ENCODE measurements at places on chromosomes 1 and 21.

DNA sequence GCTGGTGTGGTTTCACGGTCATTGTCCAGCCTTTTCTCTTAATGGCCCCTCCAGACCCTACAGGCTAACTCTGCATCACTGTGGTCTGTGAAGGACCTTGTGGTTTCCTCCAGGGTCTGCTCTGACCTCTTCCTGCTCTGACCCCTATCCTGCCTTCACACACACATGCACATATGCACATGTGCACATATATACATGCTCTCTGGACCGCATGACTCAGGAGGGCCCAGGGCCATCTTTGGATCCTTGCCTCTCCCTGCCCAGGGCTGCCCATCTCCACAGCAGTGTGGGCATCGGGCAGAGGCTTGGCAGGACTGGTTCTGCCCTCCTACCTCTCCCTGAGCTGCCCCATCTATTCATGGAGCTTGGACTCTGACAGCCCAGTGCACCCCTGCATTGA, 510.9 kb downstream of the PTPRU start:
- no peak for DNase-seq

- no peak for DNase-seq
These were observed 129.1 kb downstream of the TOMM20 start for GRCh38 chr1:234999513-234999940.

GRCh38 chr21:39867198-39867650, at the start of gene PCP4:
PCP4 (plus strand) TSS chr21:39867438; CDS start chr21:39867502, 64 bp downstream.
- no peak for DNase-seq

DNA sequence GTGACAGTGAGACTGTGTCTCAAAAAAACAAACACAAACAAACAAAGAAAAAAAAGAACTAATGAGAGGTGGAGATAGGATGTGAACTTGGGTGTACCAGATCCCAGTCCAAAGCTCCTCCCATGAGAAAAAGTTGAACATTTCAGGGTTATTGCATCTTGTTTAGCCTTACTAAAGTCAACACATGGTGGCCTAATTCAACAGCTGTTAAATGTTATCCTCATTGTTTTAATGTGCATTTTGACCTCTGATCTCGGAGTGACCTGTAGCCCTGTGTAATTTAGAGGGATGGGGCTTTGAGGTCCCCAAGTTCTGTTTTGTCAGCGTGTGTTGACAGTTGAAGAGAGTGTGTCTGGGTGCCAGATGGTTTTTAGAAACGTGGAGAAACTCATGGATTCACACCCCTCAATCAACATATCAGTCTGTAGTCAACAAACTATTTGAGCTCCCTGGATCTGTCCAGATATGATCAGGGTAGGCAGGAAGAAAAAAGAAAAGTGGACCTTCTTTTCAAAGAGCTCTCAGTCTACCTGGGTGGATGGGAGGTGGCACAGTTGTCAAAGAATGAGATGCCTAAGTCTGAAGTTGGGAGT, 34.7 kb downstream of the PTPRU start:
- DNase-seq = no peak

- peak; percentile 87 for DNase-seq
These were observed 66.8 kb downstream of the VPS13D start for GRCh38 chr1:12296623-12297022.

DNA sequence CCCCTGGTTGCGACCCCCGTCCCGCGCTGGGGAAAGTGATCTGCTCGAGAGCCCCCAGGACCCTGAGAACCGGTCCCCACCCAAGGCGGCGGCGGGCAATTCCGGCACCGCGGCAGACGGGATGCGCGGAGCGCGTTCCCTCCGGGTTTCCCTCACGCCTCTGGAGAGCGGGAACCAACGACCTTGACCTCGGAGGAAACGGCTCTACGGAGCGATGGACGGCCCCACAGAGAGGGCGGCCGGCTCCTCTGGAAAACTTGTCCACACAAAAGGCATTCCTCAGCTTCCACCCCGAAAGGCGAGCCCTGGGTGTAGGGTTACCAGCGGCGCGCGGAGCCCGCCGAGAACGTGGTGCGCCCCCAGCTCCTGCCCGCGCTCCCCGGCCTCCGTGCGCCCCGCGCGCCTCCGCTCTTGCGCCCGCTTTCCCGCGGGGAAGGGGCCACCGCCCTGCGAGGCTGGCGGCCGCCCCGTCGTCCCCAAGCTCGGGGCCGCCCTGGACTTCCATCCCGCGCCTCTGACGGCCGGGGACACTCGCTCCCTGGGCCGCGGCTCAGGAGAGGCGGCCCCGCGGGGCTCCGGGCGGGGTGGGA, 391 bp upstream of the KIAA1614 start:
- DNase-seq = peak; percentile 42

DNA sequence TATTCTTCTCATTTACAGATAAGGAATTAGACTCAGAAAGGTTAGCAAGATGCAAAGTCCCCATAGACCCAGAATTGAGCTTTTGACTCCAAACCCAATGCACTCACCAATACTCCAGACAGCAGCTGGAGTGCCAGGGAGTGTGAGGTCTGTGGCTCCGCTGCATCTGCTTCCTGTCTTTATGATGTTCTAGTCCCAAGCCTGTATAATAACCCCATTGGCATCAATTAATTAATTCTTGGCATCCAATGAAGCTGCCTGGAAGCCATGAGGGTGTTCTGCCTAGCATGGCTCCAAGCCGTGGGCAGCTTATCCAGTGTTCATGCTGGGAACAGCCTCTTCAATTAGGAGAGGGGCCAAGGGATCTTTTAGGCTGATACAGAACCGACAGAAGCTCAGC, 188.7 kb downstream of the GIPC2 start:
- no peak for DNase-seq

DNA sequence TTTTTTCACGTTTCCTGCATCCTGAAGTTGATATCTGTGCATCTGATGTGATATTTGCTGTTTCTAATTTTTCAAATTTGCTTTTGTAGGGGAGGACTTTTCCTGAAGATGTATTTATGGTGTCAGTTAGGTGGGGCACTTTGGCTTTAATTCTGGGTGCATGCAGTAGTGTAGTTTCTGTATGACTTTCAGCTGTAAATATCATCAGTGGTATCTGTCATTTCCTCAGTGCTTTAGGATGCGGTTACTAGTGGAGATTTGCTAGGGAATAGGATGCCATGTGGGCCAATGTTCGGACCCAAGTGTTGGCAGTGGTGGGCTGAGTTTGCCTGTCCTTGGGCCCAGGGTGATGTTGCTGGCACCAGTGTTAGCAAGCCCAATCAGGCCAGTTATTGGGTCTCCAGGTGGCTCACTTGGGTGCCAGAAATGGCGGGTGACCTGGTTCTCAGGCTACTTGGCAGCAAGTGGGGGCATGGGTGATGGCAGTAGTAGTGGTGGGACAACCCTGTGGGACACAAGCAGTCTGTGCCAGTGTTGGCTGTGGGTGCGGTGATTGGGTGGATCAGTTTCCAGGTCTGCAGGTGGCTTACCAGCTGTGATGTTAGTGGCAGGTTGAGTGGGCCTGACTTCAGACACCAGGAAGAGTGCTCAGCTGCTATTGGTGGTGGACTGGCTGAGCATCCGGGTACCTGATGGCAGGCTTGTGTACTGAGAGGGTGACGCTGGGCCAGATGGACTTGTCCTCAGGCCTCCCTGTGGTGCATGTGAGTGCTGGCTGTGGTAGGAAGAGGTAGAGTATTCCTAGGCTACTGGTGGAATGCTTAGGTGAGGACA, 24.4 kb downstream of the CD55 start:
- DNase-seq = no peak

DNA sequence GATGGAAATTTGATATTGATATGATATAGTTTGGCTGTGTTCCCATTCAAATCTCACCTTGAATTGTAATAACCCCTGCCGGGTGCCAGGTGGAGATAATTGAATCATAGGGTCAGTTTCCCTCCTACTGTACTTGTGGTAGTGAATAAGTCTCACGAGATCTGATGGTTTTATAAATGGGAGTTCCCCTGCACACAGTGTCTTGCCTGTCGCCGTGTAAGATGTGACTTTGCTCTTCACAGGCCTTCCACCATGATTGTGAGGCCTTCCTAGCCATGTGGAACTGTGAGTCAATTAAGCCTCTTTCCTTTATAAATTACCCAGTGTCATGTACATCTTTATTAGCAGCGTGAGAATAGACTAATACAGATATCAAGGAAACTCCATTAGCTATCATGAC, 74.6 kb downstream of the MAP3K7CL start:
- no peak for DNase-seq

GRCh38 chr1:206029484-206029883, 5.8 kb upstream of the CTSE start:
- DNase-seq = peak; percentile 3

DNA sequence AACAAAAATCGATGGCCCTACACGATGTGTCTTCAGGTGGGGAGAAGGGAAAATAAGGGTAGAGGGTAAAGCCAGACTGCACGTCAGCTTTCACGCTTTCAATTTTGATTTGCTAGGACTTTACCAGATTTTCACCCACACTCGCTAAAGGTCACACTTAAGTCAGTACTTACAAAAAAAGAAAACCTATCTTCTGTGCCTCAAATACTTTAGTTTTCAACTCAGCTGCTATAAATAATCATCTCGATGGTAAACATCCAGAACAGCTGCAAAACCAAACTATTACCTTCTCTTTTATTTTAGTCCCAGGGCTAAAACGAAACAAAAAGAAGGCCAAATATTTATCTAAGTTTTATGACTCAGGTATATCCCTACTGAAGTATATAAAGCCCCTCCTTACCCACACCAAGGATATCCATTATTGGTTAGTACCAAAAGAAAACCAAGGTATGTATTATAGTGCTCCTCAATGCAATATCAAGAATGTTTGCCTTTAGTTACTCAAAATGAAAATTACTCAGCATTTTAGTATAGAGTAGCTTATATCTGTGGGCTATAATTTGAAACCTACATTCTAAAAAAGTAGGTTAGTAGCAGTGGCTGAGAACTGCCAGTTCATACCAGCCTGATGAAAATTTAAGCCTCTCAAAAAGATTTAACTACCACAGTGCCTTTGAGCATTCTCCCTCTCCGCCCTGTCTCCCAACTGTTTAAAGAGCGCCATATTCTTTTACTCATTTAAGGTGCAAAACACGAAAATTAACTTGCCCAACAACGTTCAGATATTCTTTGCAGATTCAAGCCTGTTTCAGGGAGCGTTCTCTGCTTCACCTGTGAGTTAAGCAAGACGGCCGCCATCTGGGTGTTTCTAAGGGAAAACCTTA, 1.5 kb downstream of the CSDE1 start:
- DNase-seq = no peak

GRCh38 chr1:167418391-167418790, 99.9 kb downstream of the CD247 start:
- DNase-seq = no peak

GRCh38 chr1:234997896-234998741, 130.5 kb downstream of the TOMM20 start:
- no peak for DNase-seq

- DNase-seq = no peak
These were observed 6.6 kb upstream of the TTC22 start for GRCh38 chr1:54807756-54808155.

All from HCEC 1CT (cell line).